Hematopoietic multipotent progenitor cell treated with erythropoietin and hydrocortisone succinate and interleukin-3 and kit ligand, for 6 days (in vitro differentiated cells): ENCODE measurements at places on chromosomes 6 and 20.

DNA sequence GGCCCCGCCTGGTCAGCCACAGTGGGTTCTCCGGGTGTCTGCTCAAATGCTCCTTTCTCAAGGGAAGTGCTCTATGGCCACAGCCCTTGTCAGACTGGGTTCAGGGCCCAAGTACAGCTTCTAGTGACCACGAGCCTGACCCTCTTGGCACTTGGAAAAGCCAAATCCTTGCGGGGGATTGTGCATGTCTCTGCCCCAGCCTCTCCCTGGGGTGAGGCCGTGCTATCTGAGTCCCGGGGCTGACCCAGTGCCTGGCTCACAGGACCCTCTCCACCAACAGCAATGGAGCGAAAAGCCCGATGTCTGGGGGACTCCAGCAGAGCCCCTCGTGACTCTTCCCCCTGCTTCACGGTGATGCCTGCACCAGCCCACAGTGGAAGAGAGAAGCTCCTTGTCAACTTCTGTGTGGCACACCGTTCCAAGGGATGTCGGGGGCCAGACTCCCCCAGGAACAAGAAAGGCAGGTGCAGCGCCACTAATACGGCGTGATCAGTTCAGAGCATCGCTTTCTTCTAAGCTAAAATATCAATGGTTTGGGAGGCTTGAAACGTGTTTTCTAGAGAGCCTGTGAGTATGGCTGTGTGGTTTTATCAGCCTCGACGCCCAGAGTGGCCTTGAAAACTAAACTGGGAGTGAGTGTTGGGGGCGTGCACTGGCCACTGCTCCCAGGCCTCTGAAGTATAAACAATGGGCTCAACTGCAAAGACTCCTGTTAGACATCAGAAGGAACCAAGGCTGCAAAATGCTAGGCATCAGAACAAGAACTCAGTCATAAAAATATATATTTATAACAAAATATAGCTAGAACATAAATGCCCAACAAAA is 51.9 kb downstream of the DLL1 start:
- no peak for DNase-seq

DNA sequence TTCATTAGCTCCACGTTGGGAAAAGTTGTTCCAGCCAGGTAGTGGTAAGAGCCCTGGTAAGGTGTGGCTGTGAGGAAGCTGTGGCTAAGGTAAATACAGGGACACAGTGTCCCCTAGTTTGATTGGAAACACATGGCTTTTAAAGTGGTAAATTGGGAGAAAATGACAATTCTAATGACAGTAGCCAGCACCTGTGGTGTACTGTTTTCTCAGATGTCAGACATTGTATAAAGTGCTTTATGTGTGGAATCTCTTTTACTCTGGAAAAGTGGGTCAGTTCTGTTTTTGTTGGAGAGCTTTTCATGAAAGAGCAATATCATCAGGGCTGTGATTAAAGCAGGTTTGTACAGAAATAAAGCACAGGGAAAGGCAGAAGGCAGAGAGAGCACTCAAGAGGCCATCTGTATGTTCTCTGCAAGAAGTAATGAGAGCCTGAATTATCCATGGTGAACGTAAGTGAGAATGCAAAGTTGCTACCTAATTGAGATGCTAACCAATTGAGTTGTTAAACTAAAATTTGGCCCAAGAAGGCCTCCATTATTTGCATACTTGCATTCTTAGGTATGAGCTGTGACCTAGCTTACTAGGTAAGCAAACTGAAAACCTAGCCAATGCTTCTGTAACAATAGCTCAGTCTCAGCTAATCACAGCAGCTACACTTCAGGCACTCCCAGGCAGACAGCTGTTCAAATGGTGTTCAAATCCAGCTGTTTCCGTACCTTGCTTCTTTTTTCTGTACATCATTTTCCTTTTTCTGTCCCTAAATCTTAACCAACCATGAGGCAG is 28.2 kb downstream of the MRAP2 start:
- no peak for DNase-seq

DNA sequence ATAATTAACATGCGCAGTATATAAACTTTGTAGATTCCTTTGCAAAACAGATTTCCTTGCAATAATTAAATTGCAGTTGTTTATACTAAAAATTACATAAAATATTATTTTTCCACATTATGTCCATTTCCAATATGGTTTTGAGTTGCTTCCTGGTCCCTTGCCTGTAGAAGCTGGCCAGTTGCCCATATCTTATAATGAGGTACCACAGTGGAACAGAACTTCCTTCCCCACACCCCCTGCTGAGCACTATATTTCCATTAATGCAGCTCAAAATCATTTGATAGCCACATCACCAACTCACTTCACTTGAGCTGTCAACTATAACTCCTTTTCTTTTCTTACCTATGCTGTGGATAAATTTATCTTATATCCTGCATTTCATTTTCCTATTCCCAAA is 194.6 kb downstream of the DST start:
- peak; percentile 3 for DNase-seq

GRCh38 chr20:63738687-63739129 is 868 bp upstream of the SLC2A4RG start:
- peak; percentile 59 for DNase-seq

- DNase-seq, result no peak
These were observed 493.7 kb upstream of the SULF2 start for GRCh38 chr20:48278961-48279481.

- DNase-seq, result no peak
These were observed 19.0 kb downstream of the VAPB start for GRCh38 chr20:58407966-58408557.

- DNase-seq, result no peak
These were observed 21.7 kb downstream of the GGT7 start for GRCh38 chr20:34850969-34851368.

DNA sequence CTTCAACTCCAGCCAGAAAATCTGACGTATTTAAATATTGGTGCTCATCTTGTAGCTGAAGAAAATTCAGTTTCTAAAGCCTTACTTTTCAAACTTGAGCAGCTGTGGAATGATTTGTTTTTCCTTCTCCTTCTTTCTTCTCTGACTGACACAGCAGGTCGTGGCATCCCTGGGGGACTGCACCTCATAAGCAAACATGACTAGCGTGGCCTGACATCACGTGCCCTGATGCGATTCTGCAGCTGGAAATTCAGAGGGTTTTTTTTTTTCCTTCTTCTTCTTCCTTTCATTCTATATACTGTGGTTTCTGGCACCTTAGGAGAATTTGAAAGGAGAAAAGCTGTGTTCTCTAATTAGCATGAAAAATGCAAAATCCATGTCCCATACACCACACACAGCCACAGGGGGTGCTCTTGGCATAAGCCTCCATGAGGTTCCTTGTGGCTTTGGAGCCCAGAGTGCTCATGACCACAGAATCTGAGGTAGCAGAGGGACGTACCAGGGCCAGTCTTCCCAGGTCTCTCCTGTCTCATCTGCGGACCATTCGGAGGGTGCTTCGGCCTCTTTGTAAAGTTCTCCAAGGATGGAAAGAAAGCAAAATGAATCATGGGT is 258.5 kb upstream of the CDH4 start:
- peak; percentile 3 for DNase-seq

DNA sequence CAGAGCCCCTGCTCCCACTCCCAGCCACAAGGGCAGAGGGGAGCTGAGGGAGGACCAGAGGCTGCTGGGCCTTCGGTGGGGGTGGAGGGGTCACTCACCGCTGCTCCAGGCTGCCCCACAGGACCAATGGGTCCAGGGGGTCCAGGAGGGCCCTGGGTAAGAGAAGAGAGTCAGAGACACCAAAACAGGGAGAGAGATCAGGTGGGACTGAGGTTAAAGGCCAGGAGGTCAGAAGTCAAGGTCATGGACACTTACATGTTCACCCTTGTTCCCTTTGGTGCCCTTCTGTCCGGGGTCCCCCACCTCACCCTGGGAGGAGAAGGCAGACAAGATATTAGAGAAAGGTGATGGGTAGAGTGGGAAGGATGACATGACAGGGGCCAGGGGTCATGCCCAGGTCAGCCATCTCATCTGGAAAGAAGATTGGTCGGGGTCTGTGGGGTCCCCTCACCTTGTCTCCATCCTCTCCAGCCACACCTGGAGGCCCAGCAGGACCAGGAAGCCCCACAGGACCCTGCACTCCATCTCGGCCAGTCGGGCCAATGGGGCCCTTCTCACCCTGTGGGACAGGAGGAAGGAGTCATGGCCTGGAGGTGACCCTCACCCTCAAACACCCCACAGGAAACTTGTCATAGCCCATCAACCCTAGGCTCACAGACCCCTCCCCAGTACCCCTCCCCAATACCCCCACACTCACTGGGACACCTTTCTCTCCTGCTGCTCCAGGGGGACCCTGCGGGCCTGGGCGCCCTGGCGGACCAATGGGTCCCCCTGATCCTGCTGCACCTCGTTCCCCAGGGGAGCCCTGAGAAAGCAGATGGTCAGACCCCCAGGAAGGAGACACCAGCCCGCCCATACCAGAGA is 21.0 kb downstream of the COL11A2 start:
- DNase-seq, result no peak

DNA sequence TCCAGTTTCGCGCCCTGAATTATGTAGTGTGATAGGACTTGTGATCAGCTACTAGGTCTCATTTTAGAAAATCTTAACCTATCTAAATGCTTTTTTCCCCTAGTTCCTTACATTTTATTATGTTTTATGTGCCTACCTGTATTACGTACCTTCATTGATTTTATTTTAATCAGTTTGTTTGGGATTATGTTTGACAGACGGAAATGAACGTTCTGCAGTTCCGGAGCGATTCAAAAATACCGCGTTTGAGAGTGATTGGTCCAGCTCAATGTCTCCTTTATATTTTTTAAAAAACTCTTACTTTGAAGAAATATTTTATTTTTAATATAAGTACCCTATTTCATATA is 114.3 kb upstream of the BTN3A2 start:
- no peak for DNase-seq

- DNase-seq, result no peak
These were observed 42.7 kb downstream of the REPS1 start for GRCh38 chr6:138945354-138945753.

DNA sequence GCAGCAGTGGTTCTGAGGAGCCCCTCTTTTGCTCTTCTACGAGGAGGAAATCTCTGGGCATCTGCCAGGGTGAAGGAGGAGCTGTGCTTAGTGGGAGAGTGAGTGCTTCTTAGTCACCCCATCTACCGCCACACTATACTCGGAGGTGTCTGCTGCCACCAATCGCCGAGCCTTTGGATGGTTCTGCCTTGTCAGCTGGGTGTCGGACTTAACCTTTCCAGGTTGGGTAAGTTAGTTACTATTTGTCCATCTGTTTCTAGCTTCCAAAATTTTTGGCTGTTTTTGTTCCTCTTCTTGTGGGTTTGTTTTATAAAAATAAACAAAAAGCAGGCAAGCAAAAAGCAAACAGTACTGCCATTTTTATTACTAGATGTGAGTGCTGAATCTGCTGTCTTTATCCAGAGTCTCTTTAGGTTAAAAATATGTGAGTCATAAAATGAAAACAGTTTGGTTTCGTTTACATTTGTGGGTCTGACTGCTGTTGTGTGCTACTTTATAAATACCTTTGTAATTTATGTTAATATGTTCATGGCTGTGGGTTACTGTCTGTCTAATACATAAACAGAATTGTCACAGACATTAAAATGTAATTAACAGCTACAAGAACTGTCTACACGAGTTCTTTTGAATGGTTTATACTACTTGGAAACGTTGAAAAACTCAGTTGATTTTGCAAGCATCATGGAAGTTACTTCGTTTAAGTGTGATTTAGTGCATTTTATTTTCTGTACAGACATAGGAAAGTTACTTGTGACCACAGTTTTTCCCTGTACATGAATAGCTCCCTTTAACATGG is 89.2 kb downstream of the ARID1B start:
- peak; percentile 52 for DNase-seq

GRCh38 chr6:55729665-55730064 is 145.7 kb downstream of the BMP5 start:
- DNase-seq, result no peak

DNA sequence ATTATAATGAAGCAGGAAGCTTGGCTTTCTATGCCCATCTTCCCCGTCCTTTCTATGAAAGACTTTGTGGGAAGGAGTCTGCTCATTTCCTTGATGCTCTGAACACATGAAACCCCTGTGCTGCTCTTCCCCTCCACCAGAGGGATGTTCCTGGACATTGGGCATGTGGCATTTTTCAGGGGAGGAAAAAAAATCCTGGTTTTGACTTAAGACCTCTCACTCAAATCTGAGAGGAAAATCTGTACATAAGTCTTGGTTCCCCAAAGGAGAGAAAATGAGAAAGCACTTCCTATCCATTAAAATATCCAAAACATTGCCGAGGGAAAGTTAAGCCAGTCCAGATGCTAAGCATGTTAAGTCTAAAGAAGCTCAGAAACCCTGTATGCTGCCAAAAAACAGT is 393.0 kb downstream of the PAX1 start:
- no peak for DNase-seq

- peak; percentile 95 for DNase-seq
These were observed 5.4 kb upstream of the PLAGL1 start for GRCh38 chr6:144013486-144013909.
